AG09309 (cell line): ENCODE measurements at places on chromosomes 13 and 19.

DNA sequence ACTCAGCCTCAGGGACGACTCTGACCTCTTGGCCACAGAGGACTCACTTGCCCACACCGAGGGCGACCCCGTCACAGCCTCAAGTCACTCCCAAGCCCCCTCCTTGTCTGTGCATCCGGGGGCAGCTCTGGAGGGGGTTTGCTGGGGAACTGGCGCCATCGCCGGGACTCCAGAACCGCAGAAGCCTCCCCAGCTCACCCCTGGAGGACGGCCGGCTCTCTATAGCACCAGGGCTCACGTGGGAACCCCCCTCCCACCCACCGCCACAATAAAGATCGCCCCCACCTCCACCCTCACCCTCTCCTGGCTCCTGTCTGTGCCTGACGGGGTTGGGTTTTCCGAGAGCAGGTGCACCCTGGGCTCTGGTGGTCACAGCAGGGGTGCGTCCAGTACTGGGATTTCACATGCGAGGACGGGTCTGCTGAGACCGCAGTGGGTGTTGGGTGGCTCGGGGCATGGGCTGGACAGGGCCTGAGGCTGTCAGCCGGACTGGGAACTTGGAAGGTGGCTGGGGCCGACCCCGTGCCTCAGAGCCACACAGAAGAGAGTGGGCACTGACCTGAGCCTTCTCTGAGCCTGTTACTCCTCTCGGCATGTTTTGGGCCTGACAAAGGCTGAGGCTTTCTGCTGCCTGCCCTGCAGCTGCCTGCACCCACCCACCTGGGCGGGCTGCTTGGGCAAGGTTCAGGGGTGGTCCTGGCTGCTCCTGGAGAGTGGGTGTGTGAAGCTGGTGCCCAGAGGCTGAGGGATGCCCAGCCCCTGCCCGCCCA lies 6.3 kb upstream of the HCN2 start:
- DNase-seq: no peak

DNA sequence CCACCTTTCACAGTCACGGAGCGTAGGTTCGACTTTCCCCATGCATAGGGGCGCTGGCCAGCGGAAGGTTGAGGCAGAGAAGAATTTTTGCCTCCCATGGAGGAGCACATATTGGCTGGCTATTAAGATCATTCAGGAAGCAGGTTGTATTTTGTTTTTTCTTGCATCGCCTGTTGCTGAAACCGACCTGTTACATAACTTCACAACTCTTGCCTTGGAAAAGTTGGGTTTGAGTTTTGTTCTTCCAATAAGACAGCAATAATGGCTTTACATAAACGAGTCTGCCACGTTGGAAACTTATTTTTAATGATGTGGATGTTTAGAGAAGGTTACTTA lies 1.4 kb downstream of the UPF1 start:
- no peak for DNase-seq

DNA sequence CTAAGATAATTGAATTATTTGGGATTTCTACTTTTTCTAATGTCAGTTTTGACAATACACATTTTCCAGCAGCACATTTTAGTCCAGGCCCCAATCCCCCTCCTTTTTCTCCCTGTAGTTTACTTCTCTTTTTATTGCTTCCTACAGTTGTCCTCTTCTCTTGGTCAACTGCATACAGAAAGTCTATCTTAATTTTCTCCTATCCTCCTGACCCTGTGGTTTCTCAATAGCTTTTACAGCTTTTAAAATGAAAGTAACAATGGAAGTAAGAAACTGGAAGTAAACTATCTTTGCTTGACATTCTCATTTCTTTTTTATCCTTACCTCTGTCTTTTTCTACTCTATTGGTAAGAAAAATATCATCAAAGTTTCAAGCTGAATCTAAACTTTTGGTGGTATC lies 106.5 kb upstream of the OXGR1 start:
- DNase-seq: no peak

DNA sequence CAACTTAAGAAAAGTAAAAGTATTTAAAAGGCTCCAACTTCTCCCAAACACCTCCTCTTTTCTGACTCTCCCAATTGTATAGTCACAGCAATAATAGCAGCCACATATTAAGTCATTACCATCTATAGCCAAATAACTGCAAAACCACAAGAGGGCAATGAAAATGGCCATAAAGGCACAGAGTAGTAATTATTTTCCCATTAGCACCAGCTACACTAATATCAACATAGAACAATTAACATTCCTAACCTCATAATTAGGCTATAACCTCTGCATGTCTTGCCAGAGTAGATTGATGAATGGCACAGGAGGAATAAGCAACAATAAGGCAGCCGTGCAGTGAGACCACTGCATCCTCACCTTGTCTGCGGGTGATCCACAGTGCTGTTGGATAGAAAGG lies 226.4 kb upstream of the SERP2 start:
- DNase-seq: no peak

- no peak for DNase-seq
Observed at GRCh38 chr13:64640002-64640401, 2590.1 kb downstream of the PCDH9 start.

DNA sequence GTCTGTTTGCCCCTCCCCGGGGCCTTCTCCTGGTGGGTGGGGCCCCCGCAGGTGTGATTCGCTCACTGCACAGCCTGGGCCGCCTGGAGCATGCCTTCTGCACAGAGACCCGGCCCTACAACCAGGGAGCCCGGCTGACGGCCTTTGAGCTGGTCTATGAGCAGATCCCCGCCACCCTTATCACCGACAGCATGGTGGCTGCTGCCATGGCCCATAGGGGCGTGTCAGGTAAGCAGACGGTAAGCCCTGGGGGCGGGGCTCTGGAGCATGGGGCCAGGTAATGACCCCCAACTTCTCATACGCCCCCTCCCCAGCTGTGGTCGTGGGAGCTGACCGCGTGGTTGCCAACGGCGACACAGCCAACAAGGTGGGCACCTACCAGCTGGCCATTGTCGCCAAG lies 4.2 kb downstream of the MRI1 start:
- no peak for DNase-seq

GRCh38 chr19:52626915-52627314 lies 11.2 kb downstream of the ZNF83 start:
- DNase-seq: no peak

GRCh38 chr19:50725218-50725910 lies 2.2 kb downstream of the CLEC11A start:
- DNase-seq: no peak

- no peak for DNase-seq
Observed at GRCh38 chr13:28794396-28794795, 25.7 kb upstream of the MTUS2 start.

- no peak for DNase-seq
Observed at GRCh38 chr19:3075605-3076431, 13.5 kb upstream of the TLE5 start.

DNA sequence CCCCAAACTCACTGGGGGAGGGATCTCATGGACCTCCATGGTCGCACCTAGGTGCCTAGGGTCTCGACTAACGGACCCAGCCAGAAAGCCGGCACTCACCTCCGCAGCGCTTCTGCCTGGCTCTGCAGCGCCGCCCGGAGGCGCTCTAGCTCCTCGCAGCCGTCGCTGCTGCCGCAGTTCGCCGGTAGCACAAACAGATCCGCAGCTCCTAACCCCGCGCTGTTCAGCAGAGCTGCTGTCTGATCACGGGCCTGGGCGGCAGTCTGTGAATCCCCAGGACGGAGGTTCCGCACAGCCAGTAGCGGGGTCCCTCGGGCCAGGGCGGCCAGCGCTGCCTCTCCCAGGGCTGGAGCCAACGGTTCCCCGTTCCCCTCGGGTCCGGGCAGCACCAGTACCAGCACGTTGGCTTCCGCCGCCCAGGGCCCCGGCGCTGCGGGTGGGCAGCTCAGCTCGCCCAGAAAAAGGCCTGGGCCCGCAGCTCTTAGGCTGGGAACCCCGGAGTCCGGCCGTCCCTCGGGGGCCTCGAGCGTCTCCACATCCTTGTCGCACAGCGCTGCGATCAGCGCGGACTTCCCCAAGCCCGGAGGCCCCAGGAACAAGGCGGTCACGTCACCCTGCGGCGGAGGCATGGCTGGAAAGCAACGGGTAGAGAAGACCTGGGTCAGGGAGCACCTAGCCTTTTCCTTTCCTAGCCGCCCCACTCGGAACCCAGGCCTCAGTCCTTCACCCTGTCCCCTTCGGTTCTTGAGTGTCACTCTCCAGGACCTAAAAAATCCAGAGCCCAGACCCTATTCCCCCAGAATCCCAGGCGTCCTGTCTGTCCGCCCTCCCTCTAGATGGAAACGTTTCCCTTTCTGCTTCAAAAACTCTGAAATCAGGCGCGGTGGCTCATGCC lies 977 bp downstream of the IRGQ start:
- DNase-seq: no peak
